SJCRH30 (cell line): ENCODE measurements at places on chromosomes 5 and 9. TPM values are rescaled to one million over a fixed set of nuclear protein-coding genes. Genes with fewer than 3 reads are reported as not detected.

Gene FOXI1
- total RNA-seq: not detected in 2 replicates

DNA sequence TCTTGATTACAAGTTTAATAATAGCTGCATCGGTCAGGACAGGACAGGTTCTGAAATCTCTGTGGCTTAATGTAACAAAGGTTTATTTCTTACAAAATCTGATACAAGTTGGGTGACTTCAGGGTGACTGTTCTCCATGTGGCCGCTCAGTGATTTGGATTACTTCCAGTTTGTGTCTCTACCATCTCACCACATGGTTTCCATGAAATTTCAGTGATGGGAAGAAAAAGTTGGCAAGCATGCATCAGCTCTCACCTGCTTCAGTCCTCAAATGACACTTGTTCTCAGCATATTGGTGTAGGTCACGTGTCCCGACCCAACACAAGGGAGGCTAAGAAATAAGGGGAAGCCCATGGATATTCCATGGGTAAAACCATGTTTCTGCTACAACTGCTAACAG lies 7.8 kb upstream of the TMEM268 start:
- no peaks in the 10 kb centered on the region for H3K27me3 ChIP-seq
- H3K4me1 ChIP-seq: peaks cover 10% of the 10 kb centered on the region
- peaks cover 30% of the 10 kb centered on the region for H3K36me3 ChIP-seq
- H3K4me3 ChIP-seq: no peak overlapping the region
- no peak overlapping the region for H3K27ac ChIP-seq

GRCh38 chr9:8660383-8660782 lies 860.8 kb upstream of the DMAC1 start:
- H3K4me3 ChIP-seq: peak overlapping the region; percentile 16
- no peaks in the 10 kb centered on the region for H3K27me3 ChIP-seq
- no peaks in the 10 kb centered on the region for H3K36me3 ChIP-seq
- 0 out of 2 replicates have a peak overlapping the region, but pooled peaks have one; percentile 1 for H3K27ac ChIP-seq
- peak; percentile 93 for DNase-seq

Gene C6
- 0.48 TPM in 1 of 2 replicates, not detected in the other for total RNA-seq

DNA sequence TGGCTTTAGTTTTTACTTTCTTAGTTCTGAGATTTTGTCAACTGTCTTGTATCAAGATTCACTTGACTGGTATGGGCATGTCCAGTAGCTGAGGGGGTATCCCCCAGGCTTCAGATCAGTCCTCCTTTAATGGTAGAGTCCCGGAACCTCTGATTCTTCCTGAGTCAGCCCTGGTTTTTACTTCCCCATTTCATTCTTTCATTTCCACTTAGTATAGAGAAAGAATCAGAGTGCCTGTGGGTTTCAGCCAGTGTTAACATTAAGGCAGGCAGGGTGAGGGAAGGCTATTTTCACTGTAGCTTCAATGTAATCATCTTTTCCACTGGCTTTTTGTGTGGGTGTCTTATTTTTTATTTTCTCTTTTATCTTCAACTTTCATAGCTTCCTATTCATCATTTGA lies 8.3 kb upstream of the COMMD10 start:
- H3K27ac ChIP-seq: no peak overlapping the region
- H3K36me3 ChIP-seq: no peaks in the 10 kb centered on the region
- no peaks in the 10 kb centered on the region for H3K27me3 ChIP-seq
- no peak for DNase-seq

Gene FST
- 22.4 and 25.0 TPM in 2 replicates for total RNA-seq

Gene KCNN2
- not detected in 2 replicates for total RNA-seq

Gene PLAC8L1
- 0.33 TPM in 1 of 2 replicates, not detected in the other for total RNA-seq

DNA sequence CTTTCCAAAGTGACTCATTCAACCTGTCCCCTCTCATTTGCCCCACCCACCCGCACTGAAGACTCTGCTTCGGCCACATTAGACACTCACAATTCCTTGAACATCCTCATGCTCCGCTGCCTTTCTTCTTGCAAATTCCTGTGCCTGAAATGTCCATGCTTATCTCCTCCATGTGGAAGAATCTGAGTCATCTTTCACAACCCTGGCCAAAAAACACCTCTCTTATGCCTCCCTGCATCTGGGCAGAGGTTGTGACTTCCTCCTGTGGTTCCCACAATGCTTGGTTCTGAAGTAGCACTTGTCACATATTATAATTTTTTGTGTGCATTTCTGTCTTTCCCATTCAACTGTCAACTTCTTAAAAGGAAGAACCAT lies 238.6 kb downstream of the ENC1 start:
- 0 out of 2 replicates have a peak, but pooled peaks cover 2% of the 10 kb centered on the region for H3K4me1 ChIP-seq
- H3K27me3 ChIP-seq: no peaks in the 10 kb centered on the region
- no peak overlapping the region for H3K27ac ChIP-seq
- H3K36me3 ChIP-seq: no peaks in the 10 kb centered on the region

Gene SPINK6
- not detected in 2 replicates for total RNA-seq

DNA sequence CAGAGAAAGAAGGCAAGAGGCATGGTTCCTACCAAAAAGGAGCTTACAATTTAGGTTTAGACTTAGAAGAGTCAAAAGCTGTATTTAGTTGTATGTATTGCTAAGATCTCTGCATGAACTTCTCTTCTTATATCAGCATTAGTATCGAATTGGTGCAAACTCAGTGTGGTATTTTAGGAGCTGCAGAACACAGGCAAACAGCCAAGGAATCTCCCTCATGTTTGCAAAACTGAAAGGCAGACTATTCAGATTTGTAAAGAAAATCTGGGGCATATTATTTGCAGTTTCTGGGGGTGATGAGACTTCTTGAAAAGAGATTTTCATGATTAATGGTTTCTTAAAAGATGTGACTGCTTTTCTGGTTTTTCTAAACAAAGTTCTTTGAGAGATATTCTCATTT lies 252.7 kb downstream of the CEMIP2 start:
- H3K36me3 ChIP-seq: no peaks in the 10 kb centered on the region
- peaks cover 8% of the 10 kb centered on the region for H3K4me1 ChIP-seq
- no peak overlapping the region for H3K4me3 ChIP-seq

Gene PCDHA13
- 0.05 TPM in 1 of 2 replicates, not detected in the other for total RNA-seq

DNA sequence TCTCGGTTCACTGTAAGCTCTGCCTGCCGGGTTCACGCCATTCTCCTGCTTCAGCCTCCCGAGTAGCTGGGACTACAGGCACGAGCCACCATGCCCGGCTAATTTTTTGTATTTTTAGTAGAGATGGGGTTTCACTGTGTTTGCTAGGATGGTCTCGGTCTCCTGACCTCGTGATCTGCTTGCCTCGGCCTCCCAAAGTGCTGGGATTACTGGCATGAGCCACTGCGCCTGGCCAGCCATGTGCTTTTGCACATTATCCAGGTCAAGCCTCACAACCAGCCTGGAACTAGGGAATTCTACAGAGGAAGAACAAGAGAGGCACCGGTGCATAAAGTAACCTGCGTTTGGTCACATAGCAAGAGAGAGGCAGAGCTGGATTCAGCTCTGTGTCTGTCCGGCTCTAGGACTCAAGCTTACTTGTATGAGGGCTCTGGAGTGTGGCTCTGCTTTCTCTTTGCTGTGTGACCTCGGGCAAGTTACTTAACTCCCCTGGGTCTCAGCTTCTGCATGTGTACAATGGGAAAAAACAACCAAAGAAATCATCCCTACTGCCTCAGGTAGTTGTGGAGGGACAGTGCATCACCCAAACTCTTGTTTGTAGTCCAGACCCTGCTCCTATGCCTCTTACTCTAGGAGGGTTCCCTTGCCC lies 6.3 kb downstream of the FGF18 start:
- H3K27ac ChIP-seq: no peak overlapping the region
- no peaks in the 10 kb centered on the region for H3K27me3 ChIP-seq
- no peaks in the 10 kb centered on the region for H3K36me3 ChIP-seq
- H3K4me3 ChIP-seq: no peak overlapping the region
- no peaks in the 10 kb centered on the region for H3K4me1 ChIP-seq

DNA sequence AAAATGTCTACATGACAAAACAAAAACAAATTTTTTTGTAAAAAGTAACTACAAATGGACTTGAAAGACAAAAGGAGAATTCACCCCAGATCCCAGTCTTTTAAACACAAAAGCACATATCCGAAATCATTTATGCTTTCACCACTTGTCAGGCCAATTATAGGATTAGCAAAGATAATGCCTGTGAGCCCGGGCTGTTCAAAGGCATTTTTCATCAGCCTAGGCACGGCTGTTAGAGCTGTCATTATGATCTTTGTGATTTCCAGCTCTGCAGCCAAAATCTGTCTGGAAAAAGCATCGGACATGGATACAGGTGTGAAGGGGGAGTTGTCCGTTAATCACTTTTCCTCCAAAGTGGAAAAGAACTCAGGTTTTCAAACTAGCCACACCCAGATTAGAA lies 23.6 kb upstream of the RAB14 start:
- peaks cover 25% of the 10 kb centered on the region for H3K4me1 ChIP-seq
- no peaks in the 10 kb centered on the region for H3K27me3 ChIP-seq
- peak; percentile 73 for DNase-seq
- peak overlapping the region; percentile 1; the same call in 1 of the 2 replicates for H3K27ac ChIP-seq
- H3K36me3 ChIP-seq: no peaks in the 10 kb centered on the region

GRCh38 chr9:72907421-72907820 lies 45.4 kb downstream of the ALDH1A1 start:
- no peak overlapping the region for H3K27ac ChIP-seq
- H3K36me3 ChIP-seq: no peaks in the 10 kb centered on the region
- H3K4me1 ChIP-seq: no peaks in the 10 kb centered on the region
- no peak for DNase-seq
- no peak overlapping the region for H3K4me3 ChIP-seq

Gene ZDHHC11
- total RNA-seq: 0.94 and 2.1 TPM in 2 replicates

GRCh38 chr5:58025809-58026208 lies 434.1 kb downstream of the PLK2 start:
- H3K36me3 ChIP-seq: no peaks in the 10 kb centered on the region
- no peaks in the 10 kb centered on the region for H3K27me3 ChIP-seq
- H3K4me1 ChIP-seq: no peaks in the 10 kb centered on the region
- H3K27ac ChIP-seq: no peak overlapping the region

Gene NMRK1
- total RNA-seq: 53.3 and 55.0 TPM in 2 replicates

GRCh38 chr5:61290791-61291210 lies 41.3 kb upstream of the ZSWIM6 start:
- H3K27ac ChIP-seq: no peak overlapping the region
- no peak for DNase-seq
- H3K27me3 ChIP-seq: no peaks in the 10 kb centered on the region
- no peaks in the 10 kb centered on the region for H3K36me3 ChIP-seq
- H3K4me1 ChIP-seq: no peaks in the 10 kb centered on the region

Gene CMYA5
- total RNA-seq: 0.20 and 0.22 TPM in 2 replicates

DNA sequence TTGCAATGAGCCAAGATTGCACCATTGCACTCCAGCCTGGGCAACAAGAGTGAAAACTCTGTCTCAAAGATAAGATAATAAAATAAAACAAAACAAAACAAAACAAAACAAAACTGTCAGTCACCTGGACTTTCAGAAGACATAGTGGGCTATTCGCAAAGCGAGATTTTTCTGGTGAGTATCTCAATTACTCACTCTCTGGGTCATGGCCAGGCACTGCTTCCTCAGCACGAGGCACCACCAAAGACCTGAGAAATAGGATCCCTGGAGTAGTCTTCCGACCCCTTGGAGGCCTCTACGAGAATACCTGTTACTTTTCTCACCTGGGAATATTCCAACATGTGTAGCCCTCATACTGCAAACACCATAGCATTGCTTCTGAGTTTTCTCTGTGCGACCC lies 201.7 kb upstream of the ZNF618 start:
- no peak overlapping the region for H3K4me3 ChIP-seq
- H3K36me3 ChIP-seq: no peaks in the 10 kb centered on the region
- peaks cover 37% of the 10 kb centered on the region for H3K4me1 ChIP-seq

DNA sequence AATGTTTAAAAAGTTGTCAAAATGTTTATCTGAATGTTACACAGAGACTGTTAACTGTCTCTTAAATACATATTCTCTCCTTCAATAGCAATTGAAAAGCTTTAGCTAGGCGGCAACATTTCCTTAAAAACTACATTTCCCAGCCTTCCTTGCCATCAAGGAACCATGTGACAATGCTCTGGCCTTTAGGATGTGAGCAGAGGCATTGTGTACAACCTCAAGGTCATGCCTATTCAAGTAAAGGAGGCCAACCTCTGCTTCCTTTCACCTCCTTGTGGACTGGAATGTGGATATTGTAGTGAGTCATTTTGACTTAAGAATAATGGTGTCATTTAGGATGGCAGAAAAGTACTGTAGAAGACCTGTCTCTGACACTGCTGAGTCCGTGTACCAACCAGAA lies 23.7 kb upstream of the MROH2B start:
- DNase-seq: peak; percentile 33
- no peaks in the 10 kb centered on the region for H3K27me3 ChIP-seq
- H3K36me3 ChIP-seq: no peaks in the 10 kb centered on the region
- H3K4me1 ChIP-seq: no peaks in the 10 kb centered on the region
- H3K4me3 ChIP-seq: no peak overlapping the region

DNA sequence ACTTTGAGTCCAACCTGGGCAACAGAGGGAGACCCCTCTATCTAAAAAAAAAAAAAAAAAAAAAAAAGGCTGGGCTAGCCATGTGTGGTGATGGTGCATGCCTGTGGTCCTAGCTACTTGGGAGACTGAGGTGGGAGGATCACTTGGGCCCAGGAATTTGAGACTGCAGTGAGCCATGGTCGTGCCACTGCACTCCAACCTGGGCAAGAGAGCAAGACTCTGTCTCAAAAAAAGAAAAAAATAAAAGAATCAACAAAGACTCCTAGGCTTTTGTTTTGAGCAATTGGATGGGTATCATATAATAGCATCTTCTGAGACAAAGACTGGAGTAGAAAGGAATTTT lies 481.7 kb upstream of the PAPPA start:
- peaks cover 20% of the 10 kb centered on the region for H3K4me1 ChIP-seq
- H3K36me3 ChIP-seq: no peaks in the 10 kb centered on the region
- peak overlapping the region; percentile 27 for H3K4me3 ChIP-seq
- H3K27me3 ChIP-seq: no peaks in the 10 kb centered on the region
- DNase-seq: peak; percentile 18
- H3K27ac ChIP-seq: peak overlapping the region; percentile 95

Gene GPX3
- total RNA-seq: 3.3 and 4.0 TPM in 2 replicates

Gene GLDC
- total RNA-seq: not detected in 2 replicates

GRCh38 chr5:142605611-142606010 lies 80.3 kb downstream of the FGF1 start:
- no peak overlapping the region for H3K4me3 ChIP-seq
- H3K27me3 ChIP-seq: peaks cover 4% of the 10 kb centered on the region; the same call in 1 of the 2 replicates
- H3K4me1 ChIP-seq: peaks cover 4% of the 10 kb centered on the region; the same call in 1 of the 2 replicates
- DNase-seq: no peak
- no peaks in the 10 kb centered on the region for H3K36me3 ChIP-seq
- no peak overlapping the region for H3K27ac ChIP-seq

DNA sequence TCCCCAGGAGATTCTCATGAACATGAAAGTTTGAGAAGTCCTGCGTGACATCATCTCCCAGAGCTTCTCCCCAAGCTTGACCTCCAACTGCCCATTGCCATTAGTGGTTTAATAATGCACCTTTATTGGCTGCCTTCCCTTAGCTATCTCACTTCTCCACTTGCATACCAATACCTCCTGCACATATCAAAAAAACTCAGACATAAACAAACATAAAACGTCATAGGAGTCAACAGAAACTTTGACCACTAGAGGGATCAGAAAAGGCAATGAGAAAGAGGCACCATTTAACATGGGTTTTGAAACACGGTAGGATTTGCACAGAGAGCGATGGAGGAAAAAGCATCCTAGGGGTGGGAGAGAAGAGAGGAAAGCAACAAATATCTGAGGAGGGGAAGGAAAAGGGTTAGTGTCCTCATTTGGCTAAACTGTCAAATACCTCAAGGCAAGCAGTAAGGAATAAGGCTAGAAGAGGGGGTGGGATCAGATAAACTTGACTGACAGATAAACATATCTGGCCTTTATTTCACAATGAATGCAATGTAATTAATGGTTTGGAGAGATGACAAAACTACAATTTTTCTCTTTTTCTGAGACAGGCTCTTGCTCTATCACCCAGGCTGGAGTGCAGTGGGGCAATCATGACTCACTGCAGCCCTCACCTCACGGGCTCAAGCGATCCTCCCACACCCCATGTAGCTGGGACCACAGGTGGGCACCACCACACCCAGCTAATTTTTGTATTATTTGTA lies 27.0 kb downstream of the GNAQ start:
- 0 out of 2 replicates have a peak, but pooled peaks cover 5% of the 10 kb centered on the region for H3K36me3 ChIP-seq
- no peaks in the 10 kb centered on the region for H3K4me1 ChIP-seq
- H3K27me3 ChIP-seq: no peaks in the 10 kb centered on the region
- no peak overlapping the region for H3K4me3 ChIP-seq

Gene ACTBL2
- 0.05 TPM in 1 of 2 replicates, not detected in the other for total RNA-seq
